ENCODE measurements at places on chromosomes 11 and 22.
A peak's percentile ranks its signal among the peaks of the same experiment; 100 is the strongest.

DNA sequence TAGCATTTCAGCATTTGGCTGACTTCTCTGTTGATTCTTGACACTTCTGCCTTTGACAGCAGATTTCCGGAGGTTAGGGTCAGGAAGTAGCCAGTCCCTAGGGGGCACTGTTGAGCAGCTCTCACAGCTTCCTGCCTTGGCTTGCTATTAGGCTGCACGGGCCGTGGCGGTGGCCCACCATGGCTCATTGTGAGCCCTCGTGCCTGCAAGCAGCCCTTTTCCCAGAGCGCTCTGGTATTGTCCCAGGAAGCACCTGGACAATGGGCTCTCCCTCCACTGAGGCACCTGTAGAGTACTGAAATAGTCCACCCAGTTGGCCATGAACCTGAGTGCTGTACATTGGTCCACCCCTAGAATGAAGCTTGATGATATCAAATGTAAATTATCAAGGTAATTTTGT, 100.2 kb upstream of the GAL start:
- no peak for DNase-seq

GRCh38 chr11:10770626-10771254, 19.7 kb downstream of the CTR9 start:
- DNase-seq = no peak

- no peak for DNase-seq
Measured at GRCh38 chr22:45647532-45648225, 24.0 kb upstream of the ATXN10 start.

DNA sequence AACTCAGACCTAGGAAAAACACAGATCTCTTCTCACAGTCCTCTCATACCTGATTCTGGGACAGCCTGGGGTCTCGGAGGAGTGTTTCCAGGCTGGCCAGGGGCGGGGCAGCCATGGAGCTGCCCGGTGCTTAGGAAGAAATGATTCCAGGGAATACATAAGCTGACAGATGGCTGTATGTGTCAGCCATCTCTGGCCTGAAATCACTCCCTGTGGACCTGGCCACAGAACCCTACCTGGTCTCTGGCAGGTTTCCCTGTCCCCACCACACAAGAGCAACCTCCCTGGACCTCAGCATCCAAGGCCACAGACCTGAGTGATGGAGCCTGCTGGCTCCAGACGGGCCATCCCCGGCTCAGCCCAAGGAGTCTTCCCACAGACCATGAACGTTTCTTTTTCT, 10.0 kb downstream of the GGA1 start:
- DNase-seq = no peak

- DNase-seq = no peak
Measured at GRCh38 chr11:67282876-67283371, 6.2 kb upstream of the ANKRD13D start.

DNA sequence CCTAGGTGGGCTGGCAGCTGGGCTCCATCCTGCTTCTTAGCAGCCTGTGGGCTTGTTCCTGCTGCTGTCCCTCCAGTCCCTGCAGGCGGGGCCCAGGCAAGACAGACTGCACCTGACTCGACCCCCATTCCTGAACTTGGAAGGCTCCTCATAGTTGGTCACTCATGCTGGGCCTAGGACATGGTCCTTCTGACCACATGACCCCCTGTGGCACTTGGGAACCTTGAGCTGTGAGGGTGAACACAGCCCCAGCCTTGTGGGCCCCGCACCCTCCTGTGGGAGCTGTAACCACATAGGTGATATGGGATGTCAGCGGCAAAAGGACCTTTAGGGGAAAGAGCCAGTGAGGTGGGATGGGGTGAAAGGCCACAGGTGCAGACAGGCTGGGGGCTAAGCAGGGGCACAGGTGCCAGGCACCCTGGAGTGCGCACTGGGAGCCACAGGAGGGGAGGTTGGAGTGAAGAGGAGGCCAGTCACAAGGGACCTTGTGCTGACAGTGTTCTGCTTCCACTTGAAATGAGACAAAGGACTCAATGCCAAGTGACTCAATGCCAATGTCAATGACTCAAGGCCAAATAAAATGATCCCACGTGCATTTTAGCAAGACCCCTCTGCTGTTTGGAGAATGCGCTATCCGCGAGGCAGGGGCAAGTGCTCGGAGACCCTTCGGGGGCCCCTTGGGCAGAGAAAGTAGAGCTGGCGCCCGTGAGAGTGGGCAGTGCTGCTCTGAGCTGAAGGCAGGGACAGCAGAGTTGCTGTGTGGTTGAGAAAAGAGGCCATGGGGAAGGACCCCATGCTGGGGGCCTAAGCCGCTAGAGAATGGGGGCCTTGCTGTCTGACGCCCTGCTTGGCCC, 90.7 kb downstream of the MORC2 start:
- DNase-seq = no peak

- no peak for DNase-seq
Measured at GRCh38 chr11:117606211-117606610, 190.8 kb downstream of the DSCAML1 start.

GRCh38 chr11:93530468-93530826, 12.7 kb downstream of the SMCO4 start:
- DNase-seq = no peak

DNA sequence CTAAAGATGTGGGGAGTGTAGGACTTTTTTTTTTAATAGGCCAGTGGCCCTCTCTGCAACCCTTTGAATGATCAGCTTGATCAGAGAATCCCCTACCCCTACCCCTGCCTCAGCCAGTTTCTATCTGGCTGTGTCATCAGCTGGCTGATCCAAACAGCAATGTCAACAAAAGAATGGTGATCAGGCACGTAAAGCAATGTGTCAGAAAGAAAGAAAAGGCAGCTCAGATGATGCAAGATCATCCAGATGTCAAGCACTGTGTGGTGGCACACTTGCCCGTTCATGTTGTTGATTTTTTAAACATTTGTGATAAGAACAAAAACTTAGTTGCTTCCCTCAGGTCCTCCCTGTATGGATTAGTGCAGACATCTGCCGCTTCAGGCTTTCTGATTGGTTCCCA, 26.3 kb upstream of the EHF start:
- no peak for DNase-seq

DNA sequence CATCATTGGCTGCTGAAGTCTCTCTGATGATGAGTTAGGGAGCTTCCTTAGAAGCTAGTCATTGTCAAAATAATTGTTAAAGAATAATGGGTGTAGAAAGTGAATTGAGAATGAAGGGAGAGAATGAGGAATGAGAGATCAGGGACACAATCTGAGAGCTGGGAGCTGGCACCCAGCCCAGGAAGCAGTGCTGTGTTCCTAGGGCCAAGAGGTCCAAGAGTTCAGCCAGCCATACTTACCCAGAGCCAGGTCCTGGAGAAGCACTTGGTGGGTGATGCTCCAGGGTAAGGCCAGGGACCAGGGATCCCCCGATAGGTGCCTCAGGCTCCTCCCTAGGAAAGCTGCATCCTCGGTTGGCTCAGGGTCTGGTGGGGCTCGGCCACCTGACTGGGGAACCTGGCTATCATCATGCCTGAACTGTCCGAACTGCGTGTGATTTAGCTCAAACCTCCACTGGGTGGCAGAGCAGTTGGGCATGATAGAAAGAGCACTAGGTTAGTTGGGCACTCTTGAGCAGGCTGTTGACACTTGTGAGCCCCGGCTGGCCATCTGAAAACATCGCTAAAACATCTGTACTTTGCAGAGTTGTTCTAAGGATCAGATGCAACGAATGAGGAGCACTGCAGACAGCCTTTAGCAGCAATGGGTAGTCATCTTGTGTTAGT, 123.9 kb upstream of the NCAM1 start:
- no peak for DNase-seq

GRCh38 chr11:65701686-65702085, 10.4 kb upstream of the KAT5 start:
- no peak for DNase-seq

- DNase-seq = no peak
Measured at GRCh38 chr11:120258661-120259060, 18.7 kb downstream of the POU2F3 start.

- DNase-seq = no peak
Measured at GRCh38 chr11:31118566-31118965, 251.0 kb downstream of the DCDC1 start.

DNA sequence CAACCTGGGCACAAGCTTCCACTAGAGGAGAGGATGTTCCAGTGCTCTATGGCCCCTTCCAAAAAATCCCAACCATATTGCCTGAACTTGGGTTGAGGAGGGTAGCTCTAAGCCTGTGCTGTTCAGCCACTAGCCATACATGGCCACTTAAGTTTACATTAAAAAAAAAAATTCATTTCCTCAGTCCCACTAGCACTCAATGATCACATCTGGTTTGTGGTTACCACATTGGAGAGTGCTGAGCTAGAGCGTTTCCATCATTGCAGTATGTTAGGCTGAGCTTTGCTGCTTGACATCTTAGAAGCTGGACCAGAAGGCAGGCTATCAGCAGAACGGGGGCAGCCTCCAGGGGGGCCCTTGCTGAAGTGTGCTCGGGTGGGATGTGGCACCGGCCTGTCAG, 43.5 kb upstream of the CYP2D6 start:
- DNase-seq = no peak

GRCh38 chr11:121389651-121390050, 62.5 kb upstream of the SORL1 start:
- no peak for DNase-seq

GRCh38 chr22:33347002-33347401, 288.8 kb upstream of the SYN3 start:
- DNase-seq = no peak

DNA sequence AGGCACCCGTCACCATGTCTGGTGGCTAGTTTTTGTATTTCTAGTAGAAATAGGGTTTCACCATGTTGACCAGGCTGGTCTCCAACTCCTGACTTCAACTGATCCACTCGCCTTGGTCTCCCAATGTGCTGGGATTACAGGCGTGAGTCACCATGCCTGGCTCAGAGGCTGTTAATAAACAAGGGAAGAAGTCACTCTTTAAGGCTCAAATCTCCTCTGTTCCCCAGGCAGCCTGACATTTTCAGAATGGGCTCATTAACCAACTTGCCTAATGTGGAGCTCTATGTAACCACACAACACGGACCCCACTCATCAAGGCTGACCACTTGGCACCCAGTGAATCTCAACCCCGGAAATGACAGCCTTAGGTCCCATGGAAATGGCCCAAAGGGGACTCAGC, 24.1 kb downstream of the APOL3 start:
- DNase-seq = no peak

DNA sequence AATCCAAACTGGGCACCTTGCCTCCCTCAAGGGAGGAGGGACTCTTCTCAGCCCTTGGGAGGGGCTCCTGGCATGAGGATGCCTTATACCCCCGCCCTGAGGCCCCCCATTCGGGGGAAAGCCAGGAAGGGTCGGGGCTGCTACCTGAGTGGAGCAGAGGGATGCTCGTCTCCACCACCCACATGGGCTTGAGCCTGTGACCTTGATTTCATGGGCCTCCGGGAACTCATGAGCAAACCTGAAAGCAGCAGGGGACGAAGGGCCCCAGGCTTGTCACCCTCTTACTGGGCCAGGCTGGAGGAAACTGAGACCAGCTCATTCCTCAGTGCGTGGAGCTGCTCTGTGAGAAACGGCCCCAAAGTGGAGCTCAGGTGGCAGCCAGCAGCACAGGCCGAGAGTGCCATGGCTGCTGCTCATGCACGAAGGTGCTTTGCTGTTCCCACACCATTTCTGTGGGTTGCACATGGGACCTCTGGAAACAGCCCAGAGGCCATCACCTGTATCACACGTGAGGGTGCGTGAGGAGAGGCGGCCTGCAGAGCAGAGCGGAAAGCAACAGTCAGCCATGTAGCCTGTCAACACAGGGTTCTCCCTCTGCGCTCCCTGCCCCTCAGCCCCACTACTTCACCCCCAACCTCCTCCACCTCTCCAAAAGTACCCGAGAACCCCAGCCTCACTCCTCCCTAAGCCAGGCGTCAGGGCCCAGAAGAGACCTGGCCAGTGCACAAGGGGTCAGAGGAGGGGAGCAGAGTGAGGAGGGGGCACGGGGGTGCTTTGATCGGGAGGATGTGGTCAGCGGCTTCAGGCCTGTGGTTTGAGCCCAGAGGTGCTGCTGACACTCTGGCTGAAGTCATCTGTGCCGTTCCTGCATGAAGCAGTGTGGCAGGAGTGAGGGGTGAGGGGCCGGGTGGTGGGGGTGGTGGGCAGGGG, 14.1 kb upstream of the IL2RB start:
- DNase-seq = peak; percentile 28

GRCh38 chr22:17917490-17917983, 106.8 kb downstream of the MICAL3 start:
- DNase-seq = no peak

GRCh38 chr11:127943763-127944162, 643.6 kb downstream of the ETS1 start:
- no peak for DNase-seq

GRCh38 chr11:109697140-109697843, 275.3 kb downstream of the C11orf87 start:
- no peak for DNase-seq

DNA sequence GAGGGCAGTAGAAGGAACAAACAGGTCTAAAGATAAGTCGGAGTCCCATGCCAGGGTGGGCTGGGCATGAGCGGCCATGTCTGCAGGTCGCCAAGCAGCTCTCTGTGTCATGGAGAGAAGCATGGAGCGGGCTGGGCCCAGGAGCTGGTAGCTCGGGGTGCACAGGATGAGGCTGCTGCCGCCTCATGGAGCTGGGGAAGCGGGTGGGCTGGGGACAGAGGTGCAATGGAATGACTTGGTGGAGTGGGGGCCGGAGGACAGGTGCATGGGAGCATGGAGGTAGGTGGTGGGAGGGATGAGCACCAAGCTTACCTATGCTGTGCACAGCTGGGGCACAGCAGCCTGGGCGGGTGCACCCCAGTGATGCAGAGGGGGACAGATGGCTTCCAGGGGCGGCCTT, 3.6 kb downstream of the NRXN2 start:
- no peak for DNase-seq

DNA sequence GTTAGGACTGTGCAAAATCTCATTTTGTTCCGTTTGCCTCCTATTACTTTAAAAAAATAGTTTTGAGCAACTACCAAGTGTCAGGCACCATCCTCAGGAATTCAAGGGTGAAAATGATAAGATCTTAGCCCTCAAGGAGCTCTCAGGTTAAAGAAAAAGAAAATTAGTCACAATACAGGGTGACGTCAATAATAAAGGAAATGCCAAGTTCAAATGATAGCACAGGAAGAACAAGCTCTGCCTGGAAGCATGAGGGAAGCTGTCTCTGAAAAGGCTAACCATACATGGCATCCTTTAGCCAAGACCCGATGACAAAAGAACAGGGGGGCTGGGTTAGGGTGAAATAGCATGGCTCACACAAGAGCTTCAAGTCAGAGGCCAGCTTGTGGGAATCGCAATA, 11.1 kb upstream of the MPZL2 start:
- no peak for DNase-seq

GRCh38 chr11:64305691-64306562, 603 bp downstream of the ESRRA start:
- DNase-seq = peak; percentile 37

GRCh38 chr11:33317662-33318061, 60.5 kb downstream of the HIPK3 start:
- DNase-seq = no peak

DNA sequence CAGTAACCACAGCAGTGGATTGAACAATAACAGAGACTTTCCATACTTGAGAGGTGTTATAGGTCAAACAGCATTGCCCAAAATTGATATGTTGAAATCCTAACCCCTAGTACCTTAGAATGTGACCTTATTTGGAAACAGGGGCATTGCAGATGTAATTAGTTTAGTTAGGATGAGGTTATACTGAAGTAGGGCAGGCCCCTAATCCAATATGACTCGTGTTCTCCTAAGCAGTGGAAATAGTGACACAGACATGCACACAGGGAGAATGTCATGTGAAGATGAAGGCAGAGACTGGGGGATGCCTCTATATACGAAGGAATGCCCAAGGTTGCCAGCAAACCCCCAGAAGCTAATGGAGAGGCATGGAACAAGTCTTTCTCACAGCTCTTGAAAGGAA, 270.5 kb downstream of the TENM4 start:
- DNase-seq = no peak

All from activated T-helper 1 cell treated with anti-CD3 and anti-CD28 coated beads, Interleukin-2, amount 50 U/mL, for 16 hours (primary cell).